GM10248 (cell line): ENCODE measurements at places on chromosomes 13 and 19.

- no peak for DNase-seq
Measured at GRCh38 chr13:22594041-22594440, 586.7 kb upstream of the SGCG start.

- DNase-seq = no peak
Measured at GRCh38 chr13:106234636-106235035, 300.8 kb downstream of the EFNB2 start.

DNA sequence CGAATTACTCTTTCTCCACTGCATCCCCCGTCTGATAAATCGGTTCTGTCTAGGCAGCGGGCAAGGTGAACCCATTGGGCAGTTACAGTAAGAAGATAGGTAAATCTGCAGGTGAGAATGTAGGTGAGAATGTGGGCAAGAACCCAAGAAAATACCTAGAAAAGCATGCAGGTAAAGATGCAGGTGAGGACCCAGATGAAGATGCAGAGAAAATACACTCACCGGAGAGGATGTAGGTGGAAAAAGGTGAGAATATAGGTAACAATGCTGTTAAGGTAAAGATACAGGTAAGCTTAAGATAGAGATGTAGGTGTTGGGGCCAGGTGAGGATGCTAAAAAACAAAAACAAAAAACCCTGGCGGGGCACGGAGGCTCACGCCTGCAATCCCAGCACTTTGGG, 6.3 kb upstream of the TNFSF14 start:
- DNase-seq = no peak

DNA sequence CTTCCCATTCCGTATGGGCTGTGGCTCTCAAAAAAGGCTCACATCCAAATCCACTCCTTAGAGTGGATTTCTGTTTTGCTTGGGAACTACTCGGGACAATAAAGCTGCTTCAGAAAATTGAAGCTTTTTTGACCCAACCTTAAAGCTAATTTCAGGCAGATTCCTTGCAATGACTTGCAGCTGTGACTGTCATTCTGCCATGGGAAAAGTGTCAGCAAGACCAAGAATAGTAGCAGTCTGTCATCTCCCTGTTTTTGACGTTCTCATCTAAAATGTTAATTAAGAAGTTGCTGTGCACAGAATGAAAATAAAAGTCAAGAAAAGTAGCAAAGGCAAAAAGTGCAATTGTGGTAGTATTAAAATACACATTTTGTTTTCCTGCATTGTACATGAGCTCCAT, 304.7 kb downstream of the COG6 start:
- DNase-seq = no peak

DNA sequence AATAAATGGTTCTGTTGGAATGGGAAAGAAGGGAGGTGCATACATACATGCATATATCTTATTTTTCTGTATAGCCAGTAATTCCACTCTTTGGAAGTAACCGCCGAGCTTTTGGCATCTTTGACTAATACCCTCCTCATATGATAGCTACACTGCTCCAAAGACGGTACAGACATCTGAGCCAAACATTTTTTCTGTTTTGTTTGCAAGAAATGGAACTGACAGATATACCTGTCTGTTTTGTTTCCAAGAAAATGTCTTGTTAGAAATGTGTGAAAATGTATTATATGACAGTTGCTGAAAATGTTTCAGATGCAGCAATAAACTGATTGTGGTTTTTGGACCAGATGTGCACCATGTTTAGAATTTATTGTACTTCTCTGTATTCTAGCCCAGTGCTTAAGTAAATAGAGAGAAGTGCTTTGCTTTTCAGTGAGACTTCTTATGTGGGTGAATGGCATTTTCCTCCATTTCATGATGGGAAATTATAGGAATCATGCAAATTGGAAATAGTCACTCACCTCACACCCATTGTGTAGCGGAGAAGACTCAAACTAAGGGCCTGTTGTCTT, 396.9 kb downstream of the KCNRG start:
- no peak for DNase-seq

DNA sequence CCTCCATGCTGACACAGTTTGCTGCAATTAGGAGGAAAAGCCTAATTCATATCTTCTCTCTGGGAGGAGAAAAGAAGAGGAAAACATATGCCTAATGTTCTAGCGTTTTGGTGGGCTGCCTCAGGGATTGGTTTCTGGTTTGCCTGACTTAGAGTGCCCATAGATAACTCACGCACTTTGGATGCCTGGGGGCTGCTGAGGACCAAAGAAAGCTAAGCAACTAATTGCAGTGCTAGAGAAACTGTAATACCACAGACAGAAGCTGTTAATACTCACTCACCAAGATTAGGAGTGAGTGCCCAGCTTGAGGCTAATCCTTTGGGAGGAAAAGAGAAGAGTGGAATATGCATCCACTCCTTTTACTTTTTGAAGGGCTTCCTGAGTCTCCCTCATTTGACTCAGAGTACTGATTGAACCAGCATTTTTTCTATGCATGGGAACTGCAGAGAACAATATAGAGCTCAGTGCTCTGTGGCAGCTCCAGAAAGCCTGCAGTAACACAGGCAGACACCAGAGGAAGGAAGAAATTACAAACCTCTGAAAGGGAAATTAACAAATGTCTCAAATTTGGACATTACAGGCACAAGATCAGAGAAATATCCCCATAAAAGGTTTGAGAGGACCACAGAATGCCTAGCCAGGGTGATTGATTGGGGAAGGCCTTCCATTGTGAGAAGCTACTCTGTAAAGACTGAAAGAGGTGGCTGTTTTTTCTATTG, 666.4 kb downstream of the OLFM4 start:
- DNase-seq = no peak
